ENCODE measurements at places on chromosomes 16 and 17.

DNA sequence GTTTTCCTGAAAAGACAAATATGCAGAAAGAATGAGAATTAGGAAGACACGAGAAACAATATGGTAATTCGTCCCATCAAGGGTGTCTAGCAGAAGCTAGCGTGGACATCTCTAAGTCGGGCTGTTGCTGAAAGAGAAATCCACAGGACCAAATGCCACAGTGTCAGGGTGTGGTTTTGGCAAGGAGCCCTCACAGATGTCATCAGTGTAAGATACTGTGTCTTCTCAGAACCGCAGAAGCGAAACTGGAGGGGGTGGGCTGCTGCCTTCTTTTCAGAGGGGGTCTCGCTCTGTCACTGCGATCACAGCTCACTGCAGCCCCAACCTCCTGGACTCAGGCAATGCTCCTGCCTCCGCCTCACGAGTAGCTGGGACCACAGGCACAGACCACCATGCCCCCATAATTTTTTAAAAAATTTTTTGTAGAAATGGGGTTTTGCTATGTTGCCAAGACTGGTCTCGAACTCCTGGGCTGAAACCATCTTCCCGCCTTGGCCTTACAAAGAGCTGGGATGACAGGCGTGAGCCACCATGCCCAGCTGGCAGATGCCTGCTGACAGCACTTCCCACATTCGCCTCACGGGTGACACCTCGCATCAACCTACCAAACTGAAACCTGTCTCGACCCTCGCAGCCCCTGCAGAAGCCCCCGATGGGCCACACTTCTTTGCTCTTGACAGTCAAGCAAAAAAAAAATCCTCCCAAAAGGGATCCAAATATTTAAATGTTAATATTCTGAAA, 26.2 kb downstream of the TRAP1 start:
- DNase-seq = no peak

- DNase-seq = no peak
These were observed 45.8 kb upstream of the CDRT4 start for GRCh38 chr17:15513058-15513791.

GRCh38 chr17:77317091-77317750, 176.5 kb downstream of the SEC14L1 start:
- no peak for DNase-seq

GRCh38 chr17:39239640-39240314, 14.0 kb upstream of the STAC2 start:
- DNase-seq = peak; percentile 38

DNA sequence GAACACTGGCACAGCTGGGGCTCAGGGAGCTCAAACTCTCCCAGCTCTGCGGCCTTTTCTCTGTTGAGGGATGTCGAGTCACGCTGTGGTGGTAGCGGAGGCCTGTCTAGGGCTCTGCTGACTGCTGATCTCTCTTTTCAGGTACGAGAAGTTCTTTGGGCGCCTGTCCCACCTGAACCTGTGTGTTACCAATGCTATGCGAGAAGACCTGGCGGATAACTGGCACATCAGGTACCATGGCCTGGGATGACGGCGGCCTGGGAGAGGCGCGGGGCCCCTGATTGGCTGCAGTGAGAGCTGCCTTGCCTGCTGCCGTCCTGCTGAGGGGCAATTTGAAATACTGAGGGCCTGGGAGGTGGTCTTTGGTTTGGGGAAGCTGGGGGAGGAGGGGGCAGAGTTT, 5.7 kb downstream of the ALG1 start:
- no peak for DNase-seq

GRCh38 chr17:40062329-40063186, at the start of gene THRA:
Gene THRA, plus strand, starts transcription at chr17:40062965. Its CDS starts 11,524 bp downstream, at chr17:40074489.
- no peak for DNase-seq

- no peak for DNase-seq
These were observed 56.5 kb downstream of the KSR1 start for GRCh38 chr17:27512511-27513346.

DNA sequence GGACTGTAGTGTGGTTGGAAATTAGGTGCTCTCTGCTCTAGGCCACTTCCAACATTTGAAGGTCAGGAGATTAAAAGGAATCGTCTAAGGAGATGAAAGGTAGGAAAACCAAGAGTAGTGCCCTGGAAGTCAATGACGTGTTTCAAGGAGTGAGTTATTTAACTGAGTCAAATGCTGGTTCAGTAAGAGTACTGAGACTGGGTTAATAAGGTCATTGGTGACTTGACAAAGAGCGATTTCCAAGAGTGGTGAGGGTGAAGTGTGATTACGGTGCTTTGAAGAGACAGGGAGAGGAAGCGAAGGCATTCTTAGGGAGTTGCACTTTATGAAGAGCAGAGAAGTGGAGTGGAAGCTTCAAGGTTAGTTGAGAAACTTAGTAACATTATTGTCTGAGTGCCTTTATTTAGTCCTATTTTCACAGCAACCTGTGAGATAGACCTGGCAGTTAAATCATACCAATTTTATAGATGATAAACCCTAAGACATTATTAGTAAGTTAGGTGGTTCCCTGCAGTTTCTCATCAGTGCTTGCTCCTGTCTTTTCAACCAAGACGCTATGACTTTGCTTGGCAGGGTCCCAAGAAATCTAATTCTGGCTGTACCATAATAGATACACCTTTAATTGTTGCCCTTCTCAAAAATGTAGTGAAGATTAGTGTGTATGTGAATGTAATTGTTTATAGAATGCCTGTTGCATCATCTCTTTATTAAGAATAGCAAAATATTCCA, 5.9 kb downstream of the ZNF207 start:
- DNase-seq = no peak

DNA sequence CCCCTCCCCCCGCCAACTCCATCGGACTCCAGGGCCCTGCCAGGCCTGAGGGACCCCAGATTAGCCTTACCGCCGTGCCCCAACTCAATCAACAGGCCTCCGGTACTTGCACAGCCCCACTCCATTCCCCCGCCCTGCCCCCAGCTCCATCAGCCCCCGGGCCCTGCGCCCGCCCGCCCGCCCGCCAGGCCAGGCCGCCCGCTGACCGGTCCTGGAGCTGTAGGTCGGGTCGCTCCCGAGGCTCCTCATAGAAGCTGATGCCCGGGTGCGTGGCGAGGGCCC, 308 bp downstream of the GTF3C1 start:
- DNase-seq = no peak

DNA sequence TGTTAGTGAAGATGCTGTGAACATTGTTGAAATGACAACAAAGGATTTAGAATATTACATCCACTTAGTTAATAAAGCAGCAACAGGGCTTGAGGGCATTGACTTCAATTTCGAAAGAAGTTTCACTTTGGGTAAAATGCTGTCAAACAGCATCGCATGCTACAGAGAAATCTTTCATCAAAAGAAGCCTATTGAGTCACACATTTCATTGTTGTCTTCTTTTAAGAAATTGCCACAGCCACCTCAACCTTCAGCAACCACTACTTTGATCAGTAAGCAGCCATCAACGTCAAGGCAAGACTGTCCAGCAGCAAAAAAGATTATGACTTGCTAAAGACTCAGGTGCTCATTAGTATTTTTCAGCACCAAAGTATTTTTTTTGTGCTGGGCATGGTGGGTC, 13.2 kb upstream of the MAP2K6 start:
- no peak for DNase-seq

GRCh38 chr17:8091033-8091687, 3.6 kb upstream of the ALOX12B start:
- no peak for DNase-seq

GRCh38 chr17:1119924-1120323, 59.9 kb downstream of the ABR start:
- DNase-seq = no peak

- DNase-seq = no peak
These were observed 51.8 kb downstream of the C17orf67 start for GRCh38 chr17:56781906-56782305.
